ENCODE measurements at places on chromosomes 12 and 14. TPM values are rescaled to one million over a fixed set of nuclear protein-coding genes. Genes with fewer than 3 reads are reported as not detected.

The PDE3A gene
- total RNA-seq, result not detected

The PLBD1 gene
- not detected for total RNA-seq

The NOS1 gene
- not detected for total RNA-seq

The CCDC184 gene
- total RNA-seq, result 0.38 TPM

The ING4 gene
- total RNA-seq, result 15.8 TPM

The SRRM4 gene
- total RNA-seq, result not detected

The HOXC13 gene
- total RNA-seq, result not detected

The EML5 gene
- total RNA-seq, result 0.66 TPM

The TRHDE gene
- not detected for total RNA-seq

DNA sequence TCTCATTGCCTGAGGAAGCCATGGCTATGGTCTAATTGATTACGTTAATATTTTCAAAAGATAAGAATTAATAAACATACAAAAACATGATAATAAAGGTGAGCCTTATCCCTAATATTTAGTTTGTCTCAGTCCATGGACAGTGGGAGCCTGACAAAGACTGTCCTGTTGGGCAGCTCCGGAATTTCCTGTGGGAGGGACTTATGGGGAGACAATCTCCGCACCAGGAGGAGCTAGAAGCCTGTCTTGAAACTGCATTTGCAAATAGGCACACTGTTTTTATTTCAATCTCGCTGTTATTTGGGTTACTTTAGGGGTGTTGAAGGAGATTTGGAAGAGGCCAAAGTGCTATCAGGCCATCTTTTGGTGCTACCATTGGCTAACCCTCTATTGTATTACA, 50.8 kb upstream of the ZDHHC17 start:
- H3K36me3 ChIP-seq, result no peaks in the 10 kb centered on the region
- H3K4me1 ChIP-seq, result no peaks in the 10 kb centered on the region
- no peaks in the 10 kb centered on the region for H3K27me3 ChIP-seq
- no peak for DNase-seq

DNA sequence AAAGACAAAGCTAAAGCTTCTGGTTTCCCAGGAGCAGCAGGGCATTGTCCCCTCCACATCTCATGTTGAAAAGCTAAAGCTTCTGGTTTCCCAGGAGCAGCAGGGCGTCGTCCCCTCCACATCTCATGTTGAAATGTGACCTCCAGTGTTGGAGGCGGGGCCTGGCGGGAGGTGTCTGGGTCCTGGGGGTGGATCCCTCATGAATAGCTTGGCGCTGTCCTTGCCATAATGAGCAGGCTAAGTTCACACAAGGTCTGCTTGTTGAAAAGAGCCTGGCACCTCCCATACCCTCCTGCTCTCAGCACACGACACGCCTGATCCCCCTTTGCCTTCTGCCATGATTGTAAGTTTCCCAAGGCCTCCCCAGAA, 123.7 kb downstream of the PIWIL1 start:
- H3K27me3 ChIP-seq, result no peaks in the 10 kb centered on the region
- no peak overlapping the region for H3K4me3 ChIP-seq
- H3K4me1 ChIP-seq, result no peaks in the 10 kb centered on the region
- DNase-seq, result no peak

DNA sequence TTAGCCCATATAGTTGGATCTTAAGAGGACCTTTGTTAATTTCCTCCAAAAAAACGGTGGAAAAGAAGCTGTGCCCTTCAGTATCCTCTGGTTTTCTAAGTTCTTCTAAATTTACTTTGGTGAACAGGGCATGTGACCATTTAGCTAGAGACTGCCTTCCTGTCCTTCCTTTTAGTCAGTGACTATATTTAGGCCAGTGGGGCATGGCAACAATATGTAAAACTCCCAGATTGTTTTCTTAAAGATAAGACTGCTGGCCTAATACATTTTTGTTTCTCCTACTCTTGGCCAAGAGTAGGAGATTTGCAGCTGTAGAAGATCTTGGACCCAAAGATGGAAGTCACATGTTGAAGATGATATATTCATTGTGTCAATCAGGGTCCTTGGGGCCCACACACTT, 325.1 kb upstream of the DCN start:
- H3K36me3 ChIP-seq, result no peaks in the 10 kb centered on the region
- no peaks in the 10 kb centered on the region for H3K4me1 ChIP-seq
- H3K27ac ChIP-seq, result no peak overlapping the region
- H3K27me3 ChIP-seq, result peaks cover 2% of the 10 kb centered on the region
- no peak for DNase-seq

GRCh38 chr12:52314511-52314910, 6.7 kb downstream of the KRT83 start:
- no peaks in the 10 kb centered on the region for H3K36me3 ChIP-seq
- no peak overlapping the region for H3K4me3 ChIP-seq
- no peak for DNase-seq
- no peak overlapping the region for H3K27ac ChIP-seq
- H3K27me3 ChIP-seq, result peaks cover 46% of the 10 kb centered on the region

DNA sequence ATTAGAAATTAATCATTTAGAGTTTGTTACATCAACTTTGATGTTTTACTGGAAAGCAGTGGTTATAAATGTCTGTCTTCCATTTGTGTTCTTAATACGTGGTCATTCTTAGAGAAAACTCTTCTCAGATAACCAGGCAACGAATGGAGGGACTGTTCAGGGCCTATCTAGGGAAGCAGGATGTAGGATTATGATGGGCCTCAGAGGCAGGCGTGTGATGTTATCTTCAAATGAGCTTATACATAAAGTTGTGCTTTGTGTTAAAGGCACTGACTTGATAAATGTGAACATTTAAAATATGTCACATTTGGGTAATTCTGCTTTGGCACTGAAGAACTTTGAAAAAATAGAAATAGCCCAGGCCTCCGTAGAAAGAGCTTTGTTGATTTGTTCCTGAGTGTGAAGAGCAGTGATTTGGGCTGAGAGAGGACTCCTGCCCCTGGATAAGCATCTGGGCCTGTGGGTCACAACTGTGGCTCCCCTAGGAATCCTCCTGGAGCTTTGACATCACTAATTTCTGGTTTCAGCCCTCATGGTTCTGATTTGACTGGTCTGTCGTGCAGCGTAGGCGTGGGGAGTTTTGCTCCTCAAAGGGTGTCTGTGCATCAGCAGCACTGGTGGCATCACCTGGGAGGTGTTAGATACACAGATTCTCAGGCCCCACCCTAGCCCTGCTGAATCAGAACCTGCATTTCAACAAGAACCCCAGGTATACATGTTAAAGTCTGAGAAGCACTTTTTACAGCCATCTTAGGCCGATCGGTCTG, 55.4 kb downstream of the SAMD4A start:
- H3K4me3 ChIP-seq, result no peak overlapping the region
- H3K27me3 ChIP-seq, result no peaks in the 10 kb centered on the region
- peaks cover 28% of the 10 kb centered on the region for H3K4me1 ChIP-seq
- H3K27ac ChIP-seq, result no peak overlapping the region
- peak; percentile 63 for DNase-seq

DNA sequence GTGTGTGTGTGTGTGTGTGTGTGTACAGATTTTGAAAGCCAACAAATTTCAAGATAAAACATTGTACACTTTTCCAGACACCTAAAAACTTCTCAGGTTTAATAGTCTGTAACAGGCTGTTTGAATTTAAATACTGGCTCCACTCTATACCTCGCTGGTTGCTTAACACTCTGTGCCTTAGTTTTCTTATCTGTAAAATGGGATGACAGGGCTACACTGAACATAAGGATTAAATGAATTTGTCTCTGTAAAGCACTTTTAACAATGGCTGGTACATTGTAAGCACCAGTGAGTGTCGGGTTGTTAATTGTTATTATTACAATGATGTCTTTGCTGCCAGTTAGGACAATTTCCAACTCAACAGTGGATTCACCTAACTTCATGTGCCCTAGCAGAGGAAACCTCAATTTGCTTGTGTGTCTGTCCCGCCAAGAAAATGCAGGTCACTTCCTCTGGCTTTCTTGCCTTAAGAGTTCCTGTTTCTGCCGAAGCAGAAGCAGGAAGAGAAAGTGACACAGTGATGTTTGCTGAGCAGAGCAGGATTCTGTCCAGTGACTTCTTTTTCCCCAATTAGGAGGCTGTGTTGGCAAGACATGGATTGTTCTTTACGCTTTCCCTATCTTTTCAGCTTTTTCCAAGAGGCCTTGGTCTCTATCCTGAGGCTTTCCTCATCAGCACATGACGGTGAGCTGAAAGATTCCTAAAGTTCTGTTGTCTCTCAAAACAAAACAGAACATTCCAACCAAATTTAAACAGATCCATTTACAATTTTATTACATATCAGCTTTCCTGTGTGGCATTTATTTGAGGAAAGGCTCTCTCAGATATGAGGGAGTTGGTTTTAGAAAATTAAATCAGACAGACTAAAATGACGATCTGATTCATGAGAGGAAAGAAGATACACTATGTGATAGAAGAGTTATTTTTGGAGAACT, 154.1 kb upstream of the ATP2B1 start:
- H3K4me1 ChIP-seq, result peaks cover 41% of the 10 kb centered on the region
- peak; percentile 86 for DNase-seq
- peaks cover 4% of the 10 kb centered on the region for H3K36me3 ChIP-seq
- H3K4me3 ChIP-seq, result peak overlapping the region; percentile 84
- no peaks in the 10 kb centered on the region for H3K27me3 ChIP-seq
- peak overlapping the region; percentile 97 for H3K27ac ChIP-seq

- H3K4me3 ChIP-seq, result no peak overlapping the region
- no peak overlapping the region for H3K27ac ChIP-seq
- H3K36me3 ChIP-seq, result no peaks in the 10 kb centered on the region
- peaks cover 7% of the 10 kb centered on the region for H3K4me1 ChIP-seq
- no peak for DNase-seq
- no peaks in the 10 kb centered on the region for H3K27me3 ChIP-seq
Measured at GRCh38 chr12:92233346-92234015, 87.8 kb upstream of the BTG1 start.

DNA sequence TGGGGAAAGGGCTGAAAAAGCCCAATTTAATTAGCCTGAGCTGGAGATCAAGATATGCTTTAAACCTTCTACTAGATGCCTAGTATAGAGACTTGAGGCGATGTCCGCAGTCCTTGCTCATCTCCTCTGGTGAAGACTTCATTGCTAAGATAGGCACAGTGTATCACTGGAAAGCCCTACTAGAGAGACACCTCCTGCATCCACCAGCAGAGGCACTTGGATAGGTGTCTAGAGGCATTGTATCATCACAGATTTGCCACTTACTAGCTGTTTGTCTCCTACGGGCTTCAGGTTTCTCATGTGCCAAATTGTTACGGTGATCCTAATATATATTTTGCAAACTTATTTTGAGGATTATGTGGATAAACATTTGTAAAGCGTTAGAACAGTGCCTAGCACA, 1048.5 kb downstream of the GALC start:
- H3K27me3 ChIP-seq, result no peaks in the 10 kb centered on the region
- no peak for DNase-seq
- H3K4me1 ChIP-seq, result no peaks in the 10 kb centered on the region

DNA sequence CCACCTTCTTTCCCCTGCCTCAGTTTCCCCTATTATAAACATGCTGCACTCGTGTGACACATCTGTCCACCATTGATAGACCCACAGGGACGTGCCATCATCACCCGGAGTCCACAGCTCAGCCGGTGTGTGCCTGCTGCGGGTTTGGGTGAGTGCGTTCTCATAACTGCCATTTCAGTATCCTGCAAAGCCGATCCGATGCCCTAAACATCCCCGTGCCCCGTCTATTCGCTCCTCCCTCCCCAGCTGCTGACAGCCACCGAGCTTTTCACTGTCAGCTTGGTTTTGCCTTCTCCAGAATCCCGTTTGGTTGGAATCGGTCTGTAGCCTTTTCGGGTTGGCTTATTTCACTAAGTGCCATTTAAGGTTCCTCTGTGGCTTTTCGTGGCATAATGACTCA, 3.9 kb downstream of the LRCOL1 start:
- H3K4me1 ChIP-seq, result peaks cover 4% of the 10 kb centered on the region
- peaks cover 48% of the 10 kb centered on the region for H3K27me3 ChIP-seq
- H3K27ac ChIP-seq, result no peak overlapping the region
- no peak overlapping the region for H3K4me3 ChIP-seq

DNA sequence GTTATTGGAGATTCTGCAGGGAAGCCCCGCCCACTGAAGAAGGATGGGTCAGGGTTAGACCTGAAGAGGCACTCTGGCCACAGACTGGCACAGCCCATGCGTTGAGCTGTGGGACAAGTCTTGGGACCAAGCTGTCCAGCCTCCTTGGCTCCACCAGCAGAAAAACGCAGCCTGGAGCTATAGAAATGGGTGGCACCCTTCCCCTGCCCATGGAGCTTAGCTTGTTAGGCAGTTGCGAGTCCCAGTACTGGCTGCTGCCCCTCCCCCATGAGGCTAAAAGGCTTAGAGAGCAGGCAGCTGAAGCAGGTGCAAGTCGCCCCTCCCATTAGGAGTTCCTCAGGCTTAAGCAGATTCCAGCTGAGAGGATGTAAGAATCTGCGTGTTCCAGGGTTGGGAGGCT, 1124.0 kb upstream of the TMEM132C start:
- H3K27ac ChIP-seq, result no peak overlapping the region
- peaks cover 2% of the 10 kb centered on the region for H3K4me1 ChIP-seq
- peaks cover 22% of the 10 kb centered on the region for H3K27me3 ChIP-seq
- H3K4me3 ChIP-seq, result no peak overlapping the region

DNA sequence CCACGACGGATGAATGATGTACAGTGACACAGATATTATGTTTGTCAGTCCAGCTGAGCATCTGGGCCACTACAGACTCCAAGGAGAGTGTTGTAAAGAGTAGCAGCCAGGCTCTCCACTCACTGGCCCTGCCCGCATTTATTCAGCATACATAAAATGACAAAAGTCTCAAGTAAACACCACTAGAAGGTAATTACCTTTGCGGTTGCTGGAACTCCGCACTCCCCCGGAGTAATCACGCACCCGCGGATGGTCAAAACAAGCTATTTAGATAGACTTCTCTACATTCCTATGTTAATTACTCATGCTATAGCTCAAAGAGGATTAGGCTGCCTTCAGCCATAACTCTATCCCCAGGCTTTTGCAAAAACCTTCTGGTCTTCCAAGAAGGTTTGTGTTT, 18.8 kb upstream of the STRAP start:
- peaks cover 46% of the 10 kb centered on the region for H3K27me3 ChIP-seq
- no peaks in the 10 kb centered on the region for H3K36me3 ChIP-seq
- no peak overlapping the region for H3K27ac ChIP-seq
- H3K4me3 ChIP-seq, result no peak overlapping the region
- no peak for DNase-seq
- H3K4me1 ChIP-seq, result peaks cover 6% of the 10 kb centered on the region

DNA sequence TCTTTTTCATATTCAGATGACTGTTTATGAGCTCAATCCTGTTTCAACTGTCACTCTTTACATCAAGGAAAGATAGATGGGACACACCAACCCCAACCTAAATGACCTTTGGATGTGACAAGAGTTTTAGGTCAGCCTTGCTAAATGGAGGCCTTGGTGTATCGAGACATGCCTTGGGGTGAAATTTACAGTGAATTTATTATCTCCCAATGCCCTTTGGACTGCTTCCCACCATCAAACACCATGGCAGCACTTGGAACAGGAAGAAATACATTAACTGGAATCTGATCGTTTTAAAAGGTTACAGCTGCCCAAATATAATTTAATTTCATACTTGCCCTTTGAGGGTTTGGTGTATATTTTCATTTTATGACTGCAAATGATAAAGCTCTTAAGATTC, 327.6 kb downstream of the SOX5 start:
- H3K36me3 ChIP-seq, result no peaks in the 10 kb centered on the region
- DNase-seq, result no peak
- no peaks in the 10 kb centered on the region for H3K27me3 ChIP-seq
- H3K4me3 ChIP-seq, result no peak overlapping the region
- H3K4me1 ChIP-seq, result no peaks in the 10 kb centered on the region

GRCh38 chr14:21199611-21200560, 44.0 kb upstream of the OR5AU1 start:
- no peak overlapping the region for H3K27ac ChIP-seq
- H3K27me3 ChIP-seq, result peaks cover 2% of the 10 kb centered on the region
- DNase-seq, result no peak
- H3K36me3 ChIP-seq, result peaks cover 28% of the 10 kb centered on the region
- no peak overlapping the region for H3K4me3 ChIP-seq
